ENCODE measurements at places on chromosomes 2 and 18. TPM values are rescaled to one million over a fixed set of nuclear protein-coding genes. Genes with fewer than 3 reads are reported as not detected.

DNA sequence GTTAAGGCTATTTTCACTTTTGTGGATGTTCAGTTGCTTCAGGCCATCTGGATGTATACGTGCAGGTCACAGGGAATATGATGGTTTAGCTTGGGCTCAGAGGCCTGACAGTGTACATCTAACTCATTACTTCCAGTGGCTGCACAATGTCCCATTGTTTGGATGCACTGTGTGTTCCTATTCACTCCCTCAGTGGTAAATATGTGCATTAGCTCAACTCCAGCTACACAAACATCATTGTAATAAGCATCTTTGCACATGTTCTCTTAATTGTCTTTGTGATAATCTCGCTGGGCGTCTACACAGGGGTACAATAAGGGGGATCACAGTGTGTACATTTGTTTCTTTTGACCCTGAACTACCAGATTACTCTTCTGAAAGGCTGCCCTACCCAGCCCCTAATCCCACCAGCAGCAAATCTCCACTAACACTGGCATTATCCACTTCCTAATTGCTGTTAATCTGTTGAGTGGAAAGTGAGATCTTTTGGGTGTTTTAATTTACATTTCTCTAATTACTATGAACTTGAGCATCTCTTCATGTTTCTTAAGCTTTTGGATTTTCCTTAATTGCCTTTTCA, 56.1 kb upstream of the POLE4 start:
- no peaks in the 10 kb centered on the region for H3K4me1 ChIP-seq
- no peak overlapping the region for H3K27ac ChIP-seq
- no peaks in the 10 kb centered on the region for H3K27me3 ChIP-seq
- no peak for DNase-seq

RIT2 gene
- total RNA-seq: not detected

GRCh38 chr2:6312367-6312766, 553.3 kb downstream of the CMPK2 start:
- no peaks in the 10 kb centered on the region for H3K27me3 ChIP-seq
- no peaks in the 10 kb centered on the region for H3K36me3 ChIP-seq
- no peak overlapping the region for H3K4me3 ChIP-seq
- no peak overlapping the region for H3K27ac ChIP-seq
- no peak for DNase-seq
- no peaks in the 10 kb centered on the region for H3K4me1 ChIP-seq

DNA sequence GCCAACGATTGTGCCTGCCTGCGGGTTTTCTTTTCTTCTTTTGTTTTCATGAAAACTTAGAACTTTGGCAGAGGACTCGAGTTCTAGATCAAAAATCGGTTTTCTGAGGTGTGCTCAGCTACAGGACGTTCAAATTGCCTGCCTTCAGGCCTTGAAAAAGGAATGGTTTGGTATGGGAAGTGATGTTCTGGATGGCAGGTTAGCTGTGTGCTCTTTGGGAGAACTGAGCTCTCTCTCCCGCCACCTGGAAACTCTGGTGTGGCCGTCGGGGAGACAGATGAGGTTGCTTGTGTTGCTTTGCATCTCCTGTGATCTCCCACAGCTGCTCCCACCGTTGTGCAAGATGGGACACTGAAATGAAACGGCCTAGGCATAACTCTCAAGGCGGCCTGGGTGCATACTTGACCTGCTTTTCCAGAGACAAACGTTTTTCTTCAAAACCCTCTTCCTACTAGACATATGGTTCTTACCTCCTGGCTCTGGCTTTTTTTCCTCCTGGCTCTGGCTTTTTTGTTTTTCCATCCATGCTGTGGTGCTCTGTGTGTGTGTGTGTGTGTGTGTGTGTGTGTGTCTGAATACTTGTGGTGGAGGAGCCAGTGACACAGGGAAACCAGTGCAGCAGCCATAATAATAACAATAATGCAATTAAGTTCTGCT, 2.0 kb downstream of the FMNL2 start:
- no peak overlapping the region for H3K27ac ChIP-seq
- no peak overlapping the region for H3K4me3 ChIP-seq
- no peaks in the 10 kb centered on the region for H3K36me3 ChIP-seq
- H3K4me1 ChIP-seq: no peaks in the 10 kb centered on the region

CCT7 gene
- 750 TPM for total RNA-seq

GRCh38 chr2:230798769-230799399, 65.9 kb upstream of the ITM2C start:
- peaks cover 54% of the 10 kb centered on the region for H3K4me1 ChIP-seq
- no peaks in the 10 kb centered on the region for H3K27me3 ChIP-seq
- H3K36me3 ChIP-seq: peaks cover 21% of the 10 kb centered on the region
- H3K27ac ChIP-seq: no peak overlapping the region

- H3K27me3 ChIP-seq: no peaks in the 10 kb centered on the region
- H3K36me3 ChIP-seq: no peaks in the 10 kb centered on the region
These were observed 30.4 kb downstream of the HDAC4 start for GRCh38 chr2:239370403-239370802.

DNA sequence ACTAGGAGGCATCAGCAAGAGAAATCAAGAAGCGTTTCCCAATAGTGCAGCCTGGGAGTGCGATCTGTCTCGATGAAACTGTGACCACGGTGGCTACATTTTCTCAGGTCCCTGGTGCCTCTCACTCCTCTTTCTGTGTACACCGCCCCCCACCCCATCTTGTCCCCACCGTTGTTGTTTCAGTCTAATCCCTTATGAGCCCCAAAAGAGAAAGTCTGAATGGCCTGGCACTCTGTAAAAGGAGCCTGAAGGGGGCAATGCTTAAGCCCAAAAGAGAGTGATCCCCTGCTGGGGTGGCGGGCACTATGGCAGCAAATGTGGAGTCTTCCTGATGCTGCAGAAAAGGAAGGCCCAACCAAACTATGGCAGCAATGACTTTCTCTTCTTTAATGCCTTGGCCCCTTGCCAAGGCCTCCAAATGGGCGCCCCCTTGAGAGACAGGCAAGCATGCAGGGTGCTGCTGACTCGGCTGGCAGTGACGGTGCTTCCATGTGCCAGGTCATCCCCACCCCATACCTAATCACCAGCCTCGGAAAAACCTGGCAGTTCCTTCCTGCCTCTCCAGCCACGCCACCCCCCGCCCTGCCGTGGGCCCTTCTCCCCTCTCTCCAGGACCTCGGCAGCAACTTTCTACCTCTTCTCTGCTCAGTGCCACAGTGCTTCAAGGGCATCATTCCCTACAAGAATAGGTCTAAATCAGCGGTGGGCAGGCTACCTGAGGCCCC, 123.0 kb downstream of the CYP26B1 start:
- no peak overlapping the region for H3K27ac ChIP-seq
- no peaks in the 10 kb centered on the region for H3K36me3 ChIP-seq
- H3K27me3 ChIP-seq: no peaks in the 10 kb centered on the region
- H3K4me3 ChIP-seq: no peak overlapping the region
- no peak for DNase-seq

C2orf76 gene
- 19.6 TPM for total RNA-seq

DLX2 gene
- total RNA-seq: 0.16 TPM

SEMA4F gene
- total RNA-seq: 7.8 TPM

CENPA gene
- total RNA-seq: 18.2 TPM

GRCh38 chr2:142175813-142176338, 45.1 kb upstream of the LRP1B start:
- no peak overlapping the region for H3K27ac ChIP-seq
- no peak for DNase-seq
- H3K36me3 ChIP-seq: no peaks in the 10 kb centered on the region
- no peaks in the 10 kb centered on the region for H3K4me1 ChIP-seq
- H3K27me3 ChIP-seq: no peaks in the 10 kb centered on the region

DNA sequence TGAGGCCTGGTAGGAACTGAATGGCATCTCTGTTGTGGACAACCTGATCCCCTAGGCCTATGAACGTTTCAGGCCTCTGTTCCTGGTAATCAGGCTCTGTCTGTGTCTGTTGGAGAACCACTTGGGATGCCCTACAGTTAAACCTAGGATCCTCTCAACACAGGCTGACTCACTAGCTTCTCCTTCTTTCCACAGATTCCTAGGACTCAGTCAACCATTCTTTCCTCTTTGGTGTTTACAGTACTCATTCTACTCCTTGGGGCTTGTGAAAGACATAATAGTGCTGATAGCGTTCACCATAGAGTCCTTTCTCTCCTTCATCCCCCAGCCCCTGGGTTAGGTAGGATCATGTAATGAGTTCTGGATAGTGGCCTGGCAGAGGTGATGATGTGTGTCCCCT, 544.3 kb downstream of the METTL4 start:
- no peaks in the 10 kb centered on the region for H3K4me1 ChIP-seq
- no peaks in the 10 kb centered on the region for H3K27me3 ChIP-seq
- no peak overlapping the region for H3K4me3 ChIP-seq
- no peak overlapping the region for H3K27ac ChIP-seq
- no peaks in the 10 kb centered on the region for H3K36me3 ChIP-seq

DNA sequence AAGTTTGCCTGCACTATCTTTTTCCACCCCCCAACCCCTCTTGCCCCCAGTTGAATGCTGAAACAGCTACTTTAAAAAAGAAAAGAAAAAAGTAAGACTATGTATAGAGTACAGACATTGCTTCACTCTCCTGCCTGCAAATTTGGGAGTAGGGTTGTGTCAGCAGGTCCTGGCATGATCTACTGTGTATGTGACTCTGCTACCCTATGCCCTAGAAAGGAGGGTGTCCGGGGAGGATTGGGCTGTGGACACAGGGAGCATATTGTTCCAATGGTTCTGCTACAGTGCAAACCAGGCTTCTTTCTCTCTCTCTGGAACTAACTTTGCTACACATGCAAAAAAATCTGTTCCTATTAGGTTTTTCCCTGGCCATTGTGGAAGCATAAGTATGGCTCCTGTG, 9.9 kb upstream of the ZEB2 start:
- no peak overlapping the region for H3K4me3 ChIP-seq
- no peaks in the 10 kb centered on the region for H3K27me3 ChIP-seq
- no peaks in the 10 kb centered on the region for H3K36me3 ChIP-seq
- no peak overlapping the region for H3K27ac ChIP-seq
- H3K4me1 ChIP-seq: no peaks in the 10 kb centered on the region

GRCh38 chr18:23208600-23208999, 73.3 kb downstream of the CABLES1 start:
- H3K4me1 ChIP-seq: no peaks in the 10 kb centered on the region
- H3K27ac ChIP-seq: no peak overlapping the region
- no peak overlapping the region for H3K4me3 ChIP-seq
- no peak for DNase-seq
- no peaks in the 10 kb centered on the region for H3K27me3 ChIP-seq

NCKAP5 gene
- not detected for total RNA-seq

GRCh38 chr18:57516056-57516455, 70.4 kb downstream of the FECH start:
- no peaks in the 10 kb centered on the region for H3K27me3 ChIP-seq
- DNase-seq: no peak
- no peaks in the 10 kb centered on the region for H3K36me3 ChIP-seq
- H3K27ac ChIP-seq: no peak overlapping the region
- no peak overlapping the region for H3K4me3 ChIP-seq
- H3K4me1 ChIP-seq: no peaks in the 10 kb centered on the region

DNA sequence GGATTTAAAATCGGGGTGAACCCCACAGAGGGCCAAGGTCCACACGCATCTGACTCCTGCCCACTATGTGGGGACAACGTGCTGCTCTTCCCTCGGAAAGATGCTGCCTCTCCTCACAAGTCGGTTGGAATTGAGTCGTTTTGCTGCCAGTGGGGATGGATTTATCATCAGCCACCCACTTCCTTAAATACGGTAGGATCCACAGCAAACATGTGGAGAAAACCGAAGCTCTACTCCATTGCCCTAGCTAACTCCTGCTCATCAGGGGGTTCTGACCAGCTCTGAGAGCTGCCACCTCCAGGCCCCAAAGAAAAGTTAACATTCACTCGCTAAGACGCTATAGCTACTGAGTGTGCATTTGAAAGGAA, 80.9 kb downstream of the CHRNA1 start:
- H3K4me3 ChIP-seq: peak overlapping the region; percentile 41
- H3K27me3 ChIP-seq: no peaks in the 10 kb centered on the region
- H3K4me1 ChIP-seq: peaks cover 25% of the 10 kb centered on the region
- H3K27ac ChIP-seq: no peak overlapping the region
- H3K36me3 ChIP-seq: no peaks in the 10 kb centered on the region

DNA sequence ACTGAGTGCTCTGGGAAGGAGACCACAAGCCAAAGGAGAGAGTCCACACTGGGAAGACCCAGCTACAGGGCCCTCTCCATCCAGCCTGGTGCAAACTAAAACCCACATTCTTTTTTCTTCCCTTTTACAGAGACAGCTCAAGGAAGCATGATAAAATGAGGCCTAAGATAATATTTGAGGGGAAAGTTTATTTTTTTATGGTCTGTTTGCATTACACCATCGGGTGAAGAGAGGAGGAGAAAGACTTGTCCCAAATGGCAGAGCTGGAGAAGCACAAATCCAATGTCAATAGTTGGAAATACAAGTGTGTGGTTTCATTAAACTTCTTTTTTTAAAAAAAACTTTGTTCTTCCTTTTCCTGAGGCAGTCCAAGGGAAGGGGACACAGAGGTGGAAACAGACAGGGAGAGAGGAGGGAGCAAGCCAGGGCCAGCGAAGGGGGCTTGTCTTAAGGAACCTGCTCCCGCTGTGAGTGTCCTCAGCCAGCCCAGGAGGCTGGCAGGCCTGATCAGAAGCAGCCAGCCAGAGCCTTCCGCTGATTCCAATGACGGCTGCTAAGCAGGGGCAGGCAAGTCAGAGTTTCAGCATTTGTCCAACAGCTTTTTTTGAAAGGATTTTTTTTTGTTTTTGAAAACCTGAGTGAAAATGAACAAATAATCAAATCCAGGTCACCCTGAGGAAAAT, 203.8 kb upstream of the SIX2 start:
- H3K36me3 ChIP-seq: no peaks in the 10 kb centered on the region
- no peak overlapping the region for H3K4me3 ChIP-seq
- H3K4me1 ChIP-seq: no peaks in the 10 kb centered on the region
- H3K27me3 ChIP-seq: no peaks in the 10 kb centered on the region

MPP4 gene
- not detected for total RNA-seq

DNA sequence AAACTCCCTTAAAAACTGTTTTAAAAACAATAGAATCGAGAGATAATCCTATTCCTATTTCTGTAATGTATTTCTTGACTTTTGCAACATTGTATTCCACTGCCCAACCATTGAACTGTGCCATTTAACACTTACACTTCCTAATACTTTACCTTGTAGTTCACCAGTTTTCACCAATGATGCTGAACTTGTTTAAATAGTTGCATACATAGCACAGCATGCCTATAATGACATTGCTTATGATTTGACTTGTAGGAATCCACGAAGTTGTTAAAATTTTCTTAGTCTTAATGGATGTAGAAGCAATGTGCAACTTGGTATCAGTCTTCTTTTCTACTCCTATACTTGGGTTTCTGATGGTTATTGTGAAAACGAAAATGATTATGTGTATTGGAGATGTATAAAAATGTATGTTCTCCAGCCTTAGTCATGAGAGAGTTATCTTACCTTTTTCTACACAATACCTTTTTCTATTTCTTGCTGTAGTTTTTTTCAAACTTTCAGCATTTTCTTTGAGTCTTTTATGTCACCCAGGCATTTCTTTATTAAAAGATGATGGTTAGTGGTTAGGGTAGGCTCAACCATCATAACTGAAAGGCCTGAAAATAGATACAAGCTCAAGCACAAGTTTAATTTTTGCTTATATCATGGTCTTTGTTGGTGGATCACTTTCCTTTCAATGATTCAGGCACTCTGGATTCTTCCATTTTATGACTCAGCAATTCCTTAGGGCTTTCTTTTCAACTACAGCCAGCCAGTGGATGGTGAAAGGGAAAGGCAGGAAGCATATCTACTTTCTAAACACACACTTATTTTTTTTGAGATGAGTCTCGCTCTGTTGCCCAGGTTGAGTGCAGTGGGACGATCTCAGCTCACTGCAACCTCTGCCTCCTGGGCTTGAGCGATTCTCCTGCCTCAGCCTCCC, 9.4 kb downstream of the GPD2 start:
- H3K4me3 ChIP-seq: no peak overlapping the region
- no peak overlapping the region for H3K27ac ChIP-seq
- no peaks in the 10 kb centered on the region for H3K27me3 ChIP-seq
- H3K36me3 ChIP-seq: no peaks in the 10 kb centered on the region

- no peaks in the 10 kb centered on the region for H3K4me1 ChIP-seq
- H3K27ac ChIP-seq: no peak overlapping the region
- no peak for DNase-seq
- no peak overlapping the region for H3K4me3 ChIP-seq
- no peaks in the 10 kb centered on the region for H3K27me3 ChIP-seq
- no peaks in the 10 kb centered on the region for H3K36me3 ChIP-seq
These were observed 528.1 kb upstream of the DCC start for GRCh38 chr18:51811883-51812282.
